NCI-H1694 treated with DMSO at 0.1 percent for 48 hours (cell line): ENCODE measurements at places on chromosomes 16 and 17.

- DNase-seq: no peak
These were observed 6.3 kb downstream of the CA5A start for GRCh38 chr16:87929986-87930385.

GRCh38 chr17:81049973-81050551 is 15.1 kb downstream of the BAIAP2 start:
- no peak for DNase-seq

DNA sequence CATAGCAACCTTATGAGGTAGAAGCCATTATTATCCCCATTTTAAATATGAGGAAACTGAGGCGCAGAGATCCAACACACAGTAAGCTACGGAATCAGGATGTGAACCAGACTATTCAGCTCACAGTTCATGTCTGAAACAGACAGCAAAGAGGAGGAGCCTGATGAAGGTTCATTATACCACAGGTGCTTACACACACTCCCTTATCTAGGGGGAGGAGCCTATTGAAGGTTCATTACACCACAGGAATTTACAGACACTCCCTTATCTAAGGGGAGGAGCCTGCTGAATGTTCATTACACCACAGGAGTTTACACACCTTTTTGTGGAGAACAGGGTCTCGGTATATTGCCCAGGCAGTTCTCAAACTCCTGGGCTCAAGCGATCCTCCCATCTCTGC is 21.9 kb downstream of the C16orf95 start:
- no peak for DNase-seq

GRCh38 chr17:4947411-4948165 is 742 bp downstream of the PFN1 start:
- no peak for DNase-seq

DNA sequence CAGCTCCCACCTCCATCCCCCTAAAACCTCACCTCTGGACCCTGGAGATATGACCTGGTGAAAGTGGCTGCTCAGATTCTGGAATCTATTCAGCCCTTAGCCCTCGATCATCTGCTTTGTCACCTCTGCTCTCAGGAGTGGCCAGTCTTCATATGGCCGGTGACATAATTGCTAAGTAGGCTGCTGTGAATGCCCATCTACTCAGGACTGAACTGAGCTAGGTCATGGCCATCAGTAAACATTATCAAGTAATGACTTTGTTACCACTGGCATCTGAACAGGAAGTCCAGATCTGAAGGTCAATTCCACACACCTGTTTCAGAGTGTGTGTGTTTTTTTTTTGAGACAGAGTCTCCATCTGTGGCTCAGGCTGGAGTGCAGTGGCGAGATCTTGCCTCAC is 78.6 kb downstream of the CDK5R1 start:
- no peak for DNase-seq

DNA sequence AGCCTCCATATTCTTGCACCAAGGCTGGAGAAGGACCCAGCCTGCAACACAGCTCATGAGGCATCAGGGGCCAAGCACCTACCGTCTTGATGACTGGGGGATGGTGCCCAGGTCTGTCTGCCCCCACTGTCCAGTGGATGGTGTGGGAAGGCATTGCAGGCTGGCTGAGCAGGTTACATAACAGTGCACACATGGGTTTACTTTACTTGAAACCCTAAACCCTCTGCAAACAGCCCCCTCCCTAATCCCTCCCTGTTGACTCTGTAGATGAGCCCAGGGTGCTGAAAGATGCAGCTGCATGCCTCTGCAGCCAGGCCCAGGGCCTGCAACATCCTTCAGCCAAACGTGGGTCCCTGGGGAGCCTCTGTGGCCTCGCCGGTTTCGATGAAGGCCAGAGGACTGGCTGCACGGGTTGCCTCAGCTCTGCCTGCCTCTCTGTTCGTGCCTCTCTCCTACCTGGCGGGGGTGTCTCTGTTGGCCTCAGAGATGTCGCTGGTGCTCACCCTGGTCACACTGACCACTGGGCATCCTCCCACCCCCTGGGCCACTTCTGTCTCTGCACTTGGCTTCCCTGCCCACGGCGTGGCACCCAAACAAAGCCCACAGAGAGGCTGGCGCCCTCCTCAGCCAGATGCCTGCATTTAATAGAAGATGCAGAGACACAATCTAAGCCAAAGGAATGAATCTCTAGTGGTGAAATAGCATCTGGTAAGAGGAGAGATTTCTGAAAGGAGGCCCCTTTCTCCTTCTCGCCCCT is 95.1 kb downstream of the METRNL start:
- no peak for DNase-seq

DNA sequence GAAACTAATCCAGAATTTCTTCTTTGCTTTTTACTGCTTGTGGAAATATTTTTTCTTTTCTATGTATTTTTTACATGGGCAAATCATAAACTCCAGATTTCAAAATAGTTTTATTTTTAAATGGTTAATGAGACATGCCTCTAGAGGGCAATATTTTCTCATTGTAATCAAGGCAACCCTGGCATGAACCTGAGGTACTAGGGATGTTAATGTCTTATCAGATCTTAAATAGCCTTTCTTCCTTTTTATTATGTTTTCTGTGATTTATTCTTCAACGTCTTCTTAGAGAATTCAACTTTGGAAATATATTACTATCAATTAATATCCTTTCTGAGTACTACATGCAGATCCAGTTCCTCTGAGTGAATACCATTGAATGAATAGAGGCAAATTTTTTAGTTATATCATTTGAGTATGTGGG is 324.7 kb downstream of the BCAS3 start:
- DNase-seq: peak; percentile 82

GRCh38 chr17:43456661-43457361 is 27.0 kb upstream of the DHX8 start:
- DNase-seq: peak; percentile 98

DNA sequence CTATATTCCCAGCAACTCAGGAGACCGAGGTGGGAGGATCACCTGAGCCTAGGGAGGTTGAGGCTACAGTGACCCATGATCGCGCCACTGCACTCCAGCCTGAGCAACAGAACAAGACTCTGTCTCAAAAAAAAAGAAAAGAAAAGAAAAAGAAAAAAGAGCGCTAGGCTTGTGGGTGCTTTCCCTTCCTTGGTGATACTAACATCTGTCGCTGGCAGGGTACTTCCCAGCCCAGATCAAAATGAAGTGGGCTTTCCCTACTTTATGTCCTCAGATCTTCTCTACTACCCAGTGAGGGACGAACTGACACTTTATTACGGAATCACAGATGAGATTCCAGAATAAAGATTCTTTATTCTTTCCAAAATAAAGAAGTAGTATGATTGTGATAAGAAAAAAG is 103.8 kb upstream of the NOL11 start:
- no peak for DNase-seq

GRCh38 chr16:67025210-67025550 is 3.8 kb upstream of the CBFB start:
- no peak for DNase-seq

GRCh38 chr16:10370096-10370726 is 15.7 kb upstream of the ATF7IP2 start:
- no peak for DNase-seq
